Cerebellar cortex (tissue), 1 donor: ENCODE measurements at places on chromosomes 2 and 18.

DNA sequence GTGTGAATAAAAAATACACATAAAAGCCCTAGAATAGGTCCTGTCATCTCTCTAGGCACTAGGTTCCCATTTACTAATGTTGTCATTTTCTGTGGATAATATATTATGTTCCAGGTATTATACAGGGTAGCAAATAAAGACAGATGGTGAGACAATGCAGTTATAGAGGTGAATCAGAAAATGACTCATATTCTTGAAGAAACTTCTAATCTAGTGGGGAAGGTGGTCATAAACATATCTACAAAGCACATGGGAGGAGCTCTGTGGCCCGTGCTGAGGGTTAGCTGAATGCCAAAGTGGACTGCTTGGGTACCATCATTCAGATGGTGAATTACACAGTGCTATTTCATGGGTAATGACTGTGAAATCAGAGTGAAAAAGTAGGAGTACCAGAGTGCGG, 700.9 kb downstream of the ERBB4 start:
- DNase-seq = no peak

DNA sequence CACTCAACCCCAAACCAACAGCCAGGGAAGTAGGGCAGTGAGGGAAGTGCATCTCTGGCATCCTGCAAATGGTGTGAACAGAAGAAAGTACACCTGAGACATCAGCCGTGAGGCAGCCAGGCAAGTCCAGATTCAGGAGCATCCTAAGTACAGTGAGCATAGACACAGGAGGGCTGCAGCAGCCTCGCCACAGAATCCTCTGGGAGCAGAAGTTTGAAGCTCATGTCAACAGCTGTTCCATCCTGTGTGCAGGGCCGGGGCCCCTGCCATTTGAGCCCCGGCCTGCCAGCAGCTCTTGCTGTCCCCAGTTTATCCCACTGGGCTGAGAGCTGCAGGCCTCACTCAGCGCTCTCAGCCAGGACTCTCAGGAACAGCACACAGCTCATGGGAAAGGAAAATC, 14.5 kb downstream of the LOXHD1 start:
- DNase-seq = no peak

GRCh38 chr2:88711289-88711688, 19.8 kb downstream of the RPIA start:
- no peak for DNase-seq

DNA sequence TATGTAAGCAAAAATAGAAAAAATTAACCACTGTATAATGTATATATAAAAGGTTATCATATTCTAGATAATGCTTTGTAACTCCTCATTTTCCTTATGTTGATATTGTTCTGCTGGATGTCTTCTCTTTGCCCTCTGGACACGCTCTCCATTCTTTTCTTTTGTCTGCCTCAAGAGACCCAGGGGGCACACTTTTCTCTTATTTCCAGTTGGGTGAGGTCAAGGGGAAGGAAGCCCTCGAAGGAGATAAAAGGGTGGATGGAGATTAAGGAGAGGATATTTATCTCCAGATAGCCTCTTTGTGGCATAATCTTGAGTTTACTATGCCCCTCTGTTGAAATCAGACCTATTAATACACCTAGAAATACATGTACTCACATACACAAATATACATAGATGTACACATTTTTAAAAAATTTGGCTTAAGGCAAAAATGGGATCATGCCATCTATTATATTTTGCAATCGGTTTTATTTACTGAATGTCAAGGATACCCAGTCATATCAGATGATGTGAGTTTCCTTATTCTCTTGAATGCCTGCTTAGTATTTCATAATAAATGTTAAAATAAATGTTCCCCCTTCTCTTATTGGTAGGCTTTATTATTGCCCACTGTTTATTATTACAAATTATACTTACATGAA, 65.3 kb downstream of the LCLAT1 start:
- no peak for DNase-seq

GRCh38 chr2:1521191-1521877, 108.1 kb downstream of the TPO start:
- DNase-seq = no peak

- DNase-seq = no peak
Observed at GRCh38 chr2:240364582-240364960, 70.9 kb upstream of the GPC1 start.

- no peak for DNase-seq
Observed at GRCh38 chr2:44163777-44164176, 4.9 kb upstream of the PPM1B start.

- no peak for DNase-seq
Observed at GRCh38 chr2:68231061-68231372, 21.3 kb downstream of the PPP3R1 start.

DNA sequence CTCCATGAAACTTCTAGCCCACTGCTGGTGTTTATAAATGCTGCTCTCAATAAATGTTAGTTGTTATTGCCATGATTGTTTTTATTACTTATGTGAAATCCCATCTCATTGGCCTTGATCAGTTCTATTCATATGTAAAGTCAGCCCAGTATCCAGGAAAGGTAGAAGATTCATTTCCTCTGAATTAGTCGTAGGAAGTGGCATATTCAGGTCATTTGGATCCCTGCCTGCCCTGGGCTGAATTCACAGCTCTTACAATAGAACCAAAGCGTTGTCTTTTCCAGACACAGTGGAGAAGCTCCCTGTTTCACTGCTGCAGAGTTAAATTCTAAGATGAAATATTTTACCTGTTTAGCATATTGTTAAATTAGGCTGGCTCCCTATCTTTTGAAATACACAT, 70.3 kb downstream of the MAIP1 start:
- peak; percentile 94 for DNase-seq

- DNase-seq = no peak
Observed at GRCh38 chr2:72015266-72015665, 132.4 kb downstream of the CYP26B1 start.

DNA sequence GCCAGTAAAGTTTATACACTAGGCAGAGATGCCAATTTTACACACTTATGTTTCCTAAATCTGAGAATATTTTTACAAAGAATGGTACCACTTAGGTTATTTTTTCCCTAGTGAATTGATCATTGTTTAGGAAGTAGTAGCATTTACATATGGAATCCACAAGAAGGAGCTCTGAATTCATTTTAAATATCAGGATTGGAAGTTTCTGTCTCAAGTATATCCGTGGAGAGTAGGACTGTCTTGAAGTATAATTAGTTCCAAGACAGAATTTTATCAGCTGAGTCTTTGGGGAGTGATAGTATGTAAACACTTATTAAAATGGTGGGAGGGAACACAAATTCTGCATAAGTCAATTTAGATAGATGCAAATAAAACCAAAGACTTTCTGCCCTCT, 82.3 kb upstream of the FAM98A start:
- no peak for DNase-seq

- no peak for DNase-seq
Observed at GRCh38 chr2:111054791-111055691, 65.7 kb upstream of the BCL2L11 start.

DNA sequence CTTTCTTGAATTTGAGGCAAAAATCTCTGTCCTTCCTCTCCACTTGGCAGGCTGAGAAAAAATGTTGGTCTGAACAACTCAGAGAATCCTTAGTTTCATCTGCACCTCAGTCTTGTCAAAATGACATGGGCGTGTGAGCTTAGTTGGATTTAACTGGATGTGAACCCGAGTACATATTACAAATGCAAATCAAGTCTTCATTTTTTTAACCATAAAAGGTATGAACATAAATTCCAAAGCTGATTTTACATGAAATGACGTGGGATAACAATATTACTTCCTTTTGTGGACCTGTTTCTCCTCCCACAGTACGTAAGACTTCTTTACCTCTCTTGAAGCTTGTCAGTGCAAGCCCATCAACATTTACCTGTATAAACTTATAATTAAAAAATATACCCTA, 32.6 kb upstream of the RND3 start:
- DNase-seq = no peak

- DNase-seq = peak; percentile 48
Observed at GRCh38 chr2:10864861-10865636, 46.7 kb upstream of the KCNF1 start.

GRCh38 chr2:100542418-100542817, 20.4 kb upstream of the PDCL3 start:
- DNase-seq = no peak

DNA sequence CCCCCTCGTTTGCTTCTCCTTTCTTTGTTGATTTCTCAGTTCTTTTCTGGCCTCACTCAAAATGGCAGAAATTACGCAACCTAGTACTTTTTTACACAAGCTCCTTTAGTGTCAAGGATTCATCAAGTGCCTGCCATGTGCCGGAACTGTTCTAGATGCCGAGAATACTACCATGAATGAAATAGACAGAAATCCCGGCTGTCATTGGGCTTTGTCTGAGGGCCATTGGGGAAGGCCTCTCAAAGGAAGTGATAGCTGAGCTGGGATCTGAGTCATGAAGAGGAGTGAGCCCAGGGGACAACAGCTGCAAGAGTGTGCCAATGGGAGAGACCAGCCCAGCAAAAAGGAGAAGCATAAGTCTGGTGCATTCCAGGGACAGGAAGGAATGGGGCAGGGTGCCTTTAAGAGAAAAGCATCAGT, 34.3 kb upstream of the PPP1CB start:
- DNase-seq = no peak

DNA sequence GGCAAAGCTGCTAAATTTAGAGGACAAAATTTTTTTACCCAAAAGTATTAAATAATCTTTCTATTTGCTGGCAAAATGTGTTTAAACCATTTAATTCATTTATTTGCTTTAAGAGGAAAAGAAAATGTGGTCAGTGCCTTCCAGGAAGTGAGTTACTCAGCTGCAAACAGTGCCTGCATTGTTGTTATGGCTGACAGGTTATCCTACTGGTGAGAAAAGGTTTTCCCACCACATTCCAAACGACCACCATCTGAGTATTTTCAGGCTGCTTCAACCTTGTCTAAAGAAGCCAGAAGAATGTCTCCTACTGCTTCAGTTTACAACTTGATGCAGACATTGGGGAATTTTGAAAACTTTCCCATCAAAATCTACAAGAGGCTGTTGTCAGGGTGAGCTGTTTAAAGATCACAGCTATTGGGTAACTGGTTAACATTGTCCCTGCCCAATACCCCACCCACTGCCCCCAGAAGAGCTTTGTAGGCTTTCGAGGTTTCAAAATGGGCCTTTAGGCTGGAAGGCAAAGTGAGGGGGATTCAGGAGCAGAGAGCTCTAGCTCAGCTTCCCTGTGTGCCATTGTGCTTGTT, 461.3 kb upstream of the FANCL start:
- DNase-seq = no peak

DNA sequence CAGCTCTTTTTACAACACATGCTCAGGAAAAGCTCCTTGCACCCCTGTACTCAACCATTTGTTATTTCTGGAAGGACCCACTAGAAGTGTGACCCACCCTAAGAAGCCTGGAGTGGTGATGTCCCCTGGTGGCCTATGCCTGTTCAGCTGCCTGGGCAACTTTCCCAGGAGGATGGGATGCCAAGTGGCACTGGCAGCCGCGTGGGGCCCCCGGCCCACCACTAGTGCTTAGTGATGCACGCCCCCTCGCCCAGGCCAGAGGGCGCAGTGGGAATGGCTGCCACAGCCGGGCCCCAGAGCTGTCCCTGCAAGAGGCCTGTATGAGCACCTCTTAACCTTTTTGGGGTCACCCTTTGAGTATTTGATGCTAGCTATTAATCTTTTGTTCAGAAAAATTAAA, 18.1 kb downstream of the IMPA2 start:
- no peak for DNase-seq
